ENCODE measurements at places on chromosomes 6 and 20.

GRCh38 chr20:14918976-14919375 lies 581.6 kb upstream of the FLRT3 start:
- no peak for DNase-seq

DNA sequence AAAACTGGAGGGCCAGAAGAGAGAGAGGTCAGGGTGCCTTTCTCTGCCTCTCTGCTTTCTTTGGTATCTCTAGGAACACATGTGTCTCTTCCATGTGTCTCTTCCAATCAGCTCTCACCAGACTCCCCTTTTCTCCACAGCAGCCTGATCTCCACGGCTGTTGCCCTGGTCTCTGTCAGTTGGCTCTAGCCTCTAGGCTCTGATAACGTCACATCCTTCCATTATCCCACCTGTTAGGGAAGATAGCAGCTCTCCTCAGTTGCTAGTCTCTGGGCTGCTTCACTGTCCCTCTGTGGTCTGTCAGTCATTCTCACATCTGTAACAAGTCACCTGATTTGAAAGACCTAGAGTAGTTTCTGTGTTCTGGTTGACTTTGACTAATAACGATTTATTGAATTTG lies 80.2 kb downstream of the PLCB4 start:
- no peak for DNase-seq

GRCh38 chr6:39341937-39342336 lies 19.4 kb upstream of the KCNK16 start:
- DNase-seq, result no peak

- DNase-seq, result no peak
These were observed 99.7 kb downstream of the CLIC5 start for GRCh38 chr6:45915780-45916468.

DNA sequence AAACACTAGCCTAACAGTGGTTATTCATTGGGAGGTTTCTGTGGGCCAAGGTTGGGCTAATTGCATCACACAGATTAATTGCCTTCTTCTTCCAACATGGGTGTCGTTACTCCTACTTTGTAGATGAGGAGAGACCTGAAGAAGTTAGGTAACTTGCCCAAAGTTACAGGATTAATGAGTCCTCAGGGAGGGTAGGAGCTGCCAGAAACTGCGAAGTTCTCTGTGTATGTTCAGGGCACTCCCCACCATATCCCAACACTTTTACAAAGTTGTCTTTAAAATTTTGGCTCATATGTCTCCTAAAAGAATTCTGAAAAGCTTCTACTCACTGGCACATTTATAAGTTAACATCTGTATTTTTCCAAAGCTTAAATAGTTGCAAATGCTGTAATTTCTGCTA lies 323.5 kb upstream of the HSF2 start:
- DNase-seq, result no peak

DNA sequence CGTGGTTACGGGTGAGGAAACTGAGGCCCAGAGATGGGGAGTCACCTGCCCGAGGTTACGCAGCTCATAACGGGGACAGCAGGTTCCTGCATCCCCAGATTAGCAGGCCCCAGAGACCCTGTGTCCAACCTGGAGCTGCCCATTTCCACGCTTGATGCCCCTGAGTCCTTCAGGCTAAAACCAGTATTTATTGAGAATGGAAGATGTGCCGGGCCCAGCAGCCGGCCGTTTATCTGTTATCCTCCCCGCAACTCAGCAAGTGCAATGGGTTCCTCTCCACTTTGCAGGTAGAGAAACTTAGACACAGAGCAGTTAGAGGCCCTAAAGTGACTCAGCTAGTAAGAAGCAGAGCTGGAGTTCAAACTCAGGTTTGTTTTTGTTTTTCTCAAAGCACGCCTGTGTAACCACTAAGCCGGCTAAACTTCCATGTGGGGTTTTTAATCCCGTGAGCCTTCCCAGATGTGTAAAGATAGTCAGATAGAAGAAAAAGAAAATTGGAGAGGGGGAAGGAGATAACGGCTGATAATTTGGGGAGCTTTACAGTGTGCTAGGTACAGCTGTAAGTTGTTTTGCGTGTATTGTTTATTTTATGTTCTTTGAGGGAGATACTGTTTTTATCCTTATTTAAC lies 775 bp downstream of the PFDN4 start:
- no peak for DNase-seq

DNA sequence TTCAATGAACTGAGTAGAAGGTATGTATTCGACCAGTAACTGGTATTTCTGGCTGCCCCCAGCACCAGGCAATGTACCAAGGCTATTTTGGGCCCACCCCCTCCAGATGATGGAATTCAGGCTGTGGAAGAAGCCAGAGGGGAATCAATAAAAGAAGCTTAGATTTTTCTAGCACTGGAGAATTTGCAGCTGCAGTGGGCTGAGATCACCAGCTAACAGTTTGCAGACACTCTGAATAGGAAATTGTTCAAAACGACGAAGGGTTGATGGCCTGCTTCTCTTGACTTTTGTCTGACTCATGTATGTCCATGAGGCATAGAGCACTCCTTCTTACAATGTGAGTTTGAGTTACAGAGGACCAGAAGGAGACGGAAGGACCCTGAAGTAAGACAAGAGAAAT lies 32.4 kb upstream of the FBXO9 start:
- peak; percentile 36 for DNase-seq

DNA sequence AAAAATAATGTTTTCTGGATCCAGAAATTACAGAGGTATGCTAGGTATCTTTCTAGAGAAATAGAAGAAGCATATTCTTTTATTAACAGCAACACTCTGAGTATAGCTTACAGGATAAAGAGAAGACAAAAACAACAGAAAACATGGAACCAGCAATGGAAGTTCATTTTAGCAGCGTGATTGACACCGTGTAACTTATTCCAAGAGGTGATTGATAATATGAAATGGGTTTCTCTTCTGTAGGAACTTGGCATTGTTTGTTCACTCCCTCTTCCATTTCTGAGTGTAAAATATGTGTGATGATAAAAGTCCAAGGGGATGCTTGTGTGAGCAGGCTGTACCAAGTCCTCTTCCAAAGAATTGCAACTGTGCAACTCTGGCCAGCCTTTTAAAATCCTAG lies 303.0 kb downstream of the COL12A1 start:
- DNase-seq, result no peak

DNA sequence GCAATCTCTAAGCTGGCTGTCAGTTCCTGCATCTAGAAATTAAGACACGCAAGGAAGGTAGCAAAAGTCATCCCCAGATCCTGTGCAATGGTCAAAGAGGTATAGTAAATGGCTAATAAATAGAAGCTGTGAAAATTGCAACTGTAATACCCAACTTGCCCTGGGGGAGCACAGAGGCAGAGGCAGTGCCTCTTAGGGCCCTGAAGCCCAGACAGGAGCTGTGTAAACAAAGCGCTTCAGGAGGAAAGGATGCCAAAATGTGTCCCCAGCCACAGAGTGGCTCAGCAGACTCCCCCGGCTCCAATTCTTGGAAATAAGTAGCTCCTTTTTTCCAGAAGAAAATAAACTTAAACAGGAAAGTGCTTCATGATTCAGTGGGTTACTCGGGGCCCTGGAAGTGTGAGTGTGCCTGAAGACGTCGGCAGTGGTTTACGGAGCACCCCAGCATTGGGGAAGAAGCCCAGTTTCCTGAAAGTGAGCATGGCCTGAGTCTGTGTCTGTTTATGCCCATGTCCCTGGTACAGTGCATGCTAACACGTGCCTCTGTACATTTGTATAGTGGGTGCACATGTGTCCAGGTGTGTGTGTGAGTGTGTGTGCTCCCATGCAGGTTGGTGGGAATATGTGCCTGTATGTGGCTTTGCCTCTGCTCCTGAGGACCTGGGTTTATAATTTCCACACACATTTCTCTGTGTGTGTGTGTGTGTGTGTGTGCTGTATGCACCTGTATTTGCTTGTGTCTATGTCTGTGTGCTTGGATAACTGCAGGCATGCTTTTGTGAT lies 246.7 kb downstream of the MAFB start:
- DNase-seq, result no peak

- DNase-seq, result no peak
These were observed 41.9 kb downstream of the AGPAT4 start for GRCh38 chr6:161232010-161232409.

GRCh38 chr6:66230591-66230990 lies 523.6 kb upstream of the EYS start:
- DNase-seq, result no peak

GRCh38 chr6:4800662-4801061 lies 24.5 kb downstream of the CDYL start:
- no peak for DNase-seq

DNA sequence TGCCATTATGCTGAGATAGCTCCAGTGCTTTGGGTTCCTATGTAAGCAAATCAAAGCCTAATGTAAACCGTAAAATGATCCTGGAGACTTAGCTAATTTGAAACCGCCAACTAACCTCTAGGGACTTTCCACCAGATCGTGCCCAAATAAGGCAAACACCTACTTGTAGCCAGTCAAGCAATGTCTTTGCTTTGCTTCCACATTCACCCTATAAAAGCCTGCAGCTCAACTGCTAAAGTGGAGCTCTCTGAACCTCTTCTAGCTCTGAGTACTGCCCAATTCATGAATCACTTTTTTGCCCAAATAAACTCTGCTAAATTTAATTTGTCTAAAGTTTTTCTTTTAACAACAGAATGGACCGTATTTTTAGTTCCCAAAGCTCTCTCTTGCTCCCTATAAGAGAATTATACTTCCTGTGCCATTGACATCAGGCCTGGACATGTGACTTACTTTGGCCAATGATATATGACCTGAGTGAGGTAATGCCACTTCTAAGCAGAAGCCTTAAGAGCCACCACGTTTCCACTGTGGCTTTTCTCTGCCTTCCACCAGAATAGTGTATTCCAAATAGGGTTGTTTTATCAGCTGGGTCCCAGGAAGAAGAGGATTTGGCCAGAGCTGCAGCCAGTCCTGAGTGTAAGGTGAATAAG lies 34.8 kb upstream of the PSMF1 start:
- no peak for DNase-seq

All from amygdala (tissue), 56 donors.